Dermis lymphatic vessel endothelial cell (primary cell): ENCODE measurements at places on chromosomes 16 and 17. TPM values are rescaled to one million over a fixed set of nuclear protein-coding genes. Genes with fewer than 3 reads are reported as not detected.

Gene ICAM2
- 99.0 and 162 TPM in 2 replicates for total RNA-seq

Gene ELMO3
- total RNA-seq, result 0.65 and 0.86 TPM in 2 replicates

Gene TBC1D3D
- 0.09 and 0.11 TPM in 2 replicates for total RNA-seq

Gene KRTAP4-9
- not detected in 2 replicates for total RNA-seq
